ENCODE measurements at places on chromosomes 11 and 22.
A peak's percentile ranks its signal among the peaks of the same experiment; 100 is the strongest.

DNA sequence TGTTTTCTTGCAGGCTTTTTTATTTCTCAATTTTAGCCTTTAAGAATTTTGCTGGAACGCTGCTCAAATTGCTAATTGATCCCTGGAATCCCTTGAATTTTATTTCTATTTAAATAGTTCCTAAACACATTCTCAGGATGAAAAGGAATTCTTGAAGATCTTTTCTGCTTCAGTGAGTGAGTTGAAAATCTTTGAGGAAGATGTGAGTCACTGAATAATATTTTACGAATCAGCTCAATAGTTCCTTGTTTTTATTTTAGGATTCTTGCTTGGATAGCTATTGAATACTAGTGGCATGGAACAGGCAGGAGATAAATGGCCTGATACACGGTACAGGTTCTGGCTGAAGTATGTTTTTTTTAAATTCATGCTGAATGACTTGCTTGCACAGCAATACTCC is 194.6 kb upstream of the CCDC90B start:
- no peak for DNase-seq

DNA sequence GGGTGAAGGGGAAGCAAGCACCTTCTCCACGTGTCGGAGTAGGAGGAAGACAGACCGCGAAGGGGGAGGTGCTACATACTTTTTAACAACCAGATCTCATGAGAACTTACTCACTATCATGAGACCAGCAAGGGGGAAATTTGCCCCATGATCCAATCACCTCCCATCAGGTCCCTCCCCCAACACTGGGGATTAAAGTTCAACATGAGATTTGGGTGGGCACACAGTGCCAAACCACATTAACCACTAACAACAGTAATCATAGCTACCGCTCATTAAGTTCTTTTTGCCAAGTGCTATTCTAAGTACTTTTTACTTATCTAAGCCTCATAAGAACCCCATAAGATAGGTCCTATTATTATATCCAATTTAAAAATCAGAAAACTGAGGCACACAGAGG is 450.5 kb upstream of the DDI1 start:
- no peak for DNase-seq

GRCh38 chr11:28860893-28861292 is 752.7 kb downstream of the METTL15 start:
- no peak for DNase-seq

- DNase-seq: no peak
These were observed 3.6 kb upstream of the MED15 start for GRCh38 chr22:20503816-20504215.

- peak; percentile 64 for DNase-seq
These were observed 27.2 kb upstream of the SMPD1 start for GRCh38 chr11:6362873-6363678.

DNA sequence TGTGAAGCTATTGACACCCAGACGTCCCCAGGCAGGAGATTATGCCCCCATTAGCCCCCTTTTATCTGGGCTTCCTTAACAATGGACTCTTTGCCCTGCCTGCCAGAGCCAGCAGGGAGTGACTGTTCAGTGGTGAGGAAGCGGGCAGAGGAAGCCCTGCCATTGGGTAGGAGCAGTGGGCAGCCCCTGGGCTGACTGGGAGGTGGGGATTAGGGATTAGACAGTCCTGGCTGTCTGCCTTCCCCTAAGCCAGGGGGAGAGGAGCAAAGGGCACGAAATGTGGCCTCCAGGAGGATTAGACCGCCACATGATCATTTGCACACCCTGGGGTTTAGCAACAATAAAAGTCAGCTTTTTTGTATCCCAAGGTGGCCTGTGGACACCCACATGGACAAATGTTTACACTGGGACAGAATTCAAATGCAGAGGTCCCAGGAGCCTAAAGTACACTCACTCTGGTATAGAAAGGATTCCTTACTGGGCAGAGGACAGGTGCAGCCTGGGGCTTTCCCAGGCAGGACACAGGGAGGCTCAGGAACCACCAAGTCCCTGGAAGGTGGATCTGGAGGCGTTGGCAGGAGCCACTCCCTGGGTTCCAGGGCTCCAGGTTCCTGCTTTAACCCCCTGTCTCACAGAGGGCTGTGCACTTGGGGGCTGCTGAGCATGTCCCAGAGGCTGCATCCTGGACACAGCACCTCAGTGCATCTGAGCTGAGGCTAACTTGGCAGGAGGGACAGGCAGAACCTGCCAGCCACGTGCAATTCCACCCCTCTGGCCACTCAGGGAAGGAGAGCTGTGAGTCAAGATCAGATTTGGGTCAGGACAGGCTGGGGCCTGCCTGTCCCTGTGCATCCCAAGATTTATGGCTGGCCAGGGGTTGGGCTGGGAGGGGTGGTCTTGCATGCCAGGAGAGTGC is 2.1 kb downstream of the PNPLA3 start:
- DNase-seq: no peak

GRCh38 chr11:88345408-88345807 is 7.9 kb upstream of the CTSC start:
- DNase-seq: no peak

- no peak for DNase-seq
These were observed 26.1 kb downstream of the GAL start for GRCh38 chr11:68710409-68710808.

DNA sequence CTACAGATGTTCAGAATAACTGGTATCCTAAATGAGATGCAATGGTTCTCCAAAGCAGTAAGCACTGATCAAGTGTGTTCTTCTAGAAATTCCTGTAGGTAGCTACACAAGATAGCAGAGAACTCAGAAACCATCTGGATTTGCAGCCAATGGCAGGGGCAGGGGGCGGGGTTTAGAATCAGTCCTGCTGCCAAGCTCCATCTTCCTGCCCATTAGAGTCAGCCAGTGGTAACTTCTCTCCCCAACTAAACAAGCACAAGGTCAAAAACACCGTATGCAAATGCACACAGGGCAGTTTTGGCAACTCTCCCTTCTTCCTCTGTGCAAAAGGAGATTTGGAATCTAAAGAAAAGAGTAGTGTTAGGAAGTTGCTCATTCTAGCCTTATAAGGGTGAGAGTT is 237.5 kb upstream of the CCDC90B start:
- no peak for DNase-seq

DNA sequence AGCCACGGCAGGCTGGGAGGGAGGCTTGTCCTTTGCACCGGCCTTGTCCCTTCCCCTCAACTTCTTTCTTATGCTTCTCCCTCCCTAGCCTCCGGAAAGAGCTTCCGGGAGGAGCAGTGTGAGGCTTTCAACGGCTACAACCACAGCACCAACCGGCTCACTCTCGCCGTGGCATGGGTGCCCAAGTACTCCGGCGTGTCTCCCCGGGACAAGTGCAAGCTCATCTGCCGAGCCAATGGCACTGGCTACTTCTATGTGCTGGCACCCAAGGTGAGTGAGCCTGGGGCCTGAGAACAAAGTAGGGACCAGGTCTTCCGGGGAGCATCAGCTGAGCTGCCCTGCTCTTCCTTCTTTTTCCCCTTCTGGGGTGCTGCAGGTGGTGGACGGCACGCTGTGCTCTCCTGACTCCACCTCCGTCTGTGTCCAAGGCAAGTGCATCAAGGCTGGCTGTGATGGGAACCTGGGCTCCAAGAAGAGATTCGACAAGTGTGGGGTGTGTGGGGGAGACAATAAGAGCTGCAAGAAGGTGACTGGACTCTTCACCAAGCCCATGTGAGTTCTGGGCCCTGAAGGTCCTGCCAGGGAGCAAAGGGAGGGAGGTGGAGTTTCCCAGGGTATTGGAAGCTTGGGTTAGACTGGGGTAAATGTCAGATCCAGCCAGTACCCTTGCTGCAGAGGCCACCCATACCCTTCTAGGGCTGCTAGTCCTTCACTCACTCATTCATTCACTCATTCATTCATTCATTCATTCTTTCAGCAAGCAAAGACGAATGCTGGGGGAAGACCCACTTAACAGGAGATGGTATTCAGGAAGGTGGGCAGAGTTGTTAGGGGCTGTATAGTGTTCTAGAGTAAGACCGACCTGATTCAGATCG is 22.6 kb downstream of the ADAMTS15 start:
- DNase-seq: no peak

- DNase-seq: no peak
These were observed 62.4 kb downstream of the GAS2 start for GRCh38 chr11:22728600-22729389.

GRCh38 chr11:107856180-107856980 is 2.2 kb downstream of the SLC35F2 start:
- no peak for DNase-seq

DNA sequence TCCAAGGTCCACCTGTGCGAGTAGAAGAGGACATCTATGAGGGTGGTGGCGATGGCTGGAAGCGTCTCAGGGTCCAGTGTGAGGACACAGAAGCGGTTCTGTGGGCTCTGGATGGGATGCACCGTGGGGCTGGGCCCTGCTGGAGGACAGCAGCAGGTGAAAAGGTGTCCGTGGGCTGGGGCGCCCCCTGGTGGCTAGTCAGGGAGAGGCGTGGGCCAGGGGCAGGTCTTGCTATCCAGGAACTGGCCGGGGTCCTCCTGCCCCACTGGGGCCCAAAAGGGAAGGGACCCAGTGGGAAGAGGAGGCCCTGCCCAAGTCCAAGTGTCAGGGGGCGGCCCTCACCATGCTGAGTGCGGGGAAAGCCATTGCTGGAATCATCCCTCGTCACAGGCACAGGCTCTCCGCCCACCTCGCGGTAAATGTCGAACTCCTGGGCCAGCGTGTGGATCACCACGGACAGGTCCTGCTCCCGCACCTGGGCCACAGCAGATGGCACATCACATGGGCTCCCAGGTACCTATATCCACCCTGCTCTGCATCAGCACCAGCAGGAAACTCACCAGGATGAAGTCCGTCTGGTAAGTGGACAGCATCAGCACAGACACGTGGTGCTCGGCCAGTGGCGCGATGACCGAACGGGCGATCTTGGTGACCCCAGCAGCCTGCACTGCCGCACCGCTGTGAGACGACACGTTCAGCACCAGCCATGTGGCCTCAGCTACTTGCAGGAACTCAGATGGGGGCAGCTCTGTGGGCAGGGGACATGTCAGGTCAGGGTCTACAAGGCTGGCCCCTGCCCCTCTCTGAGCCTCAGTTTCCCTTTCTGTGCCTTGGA is 2.3 kb downstream of the CASTOR1 start:
- DNase-seq: peak; percentile 70

- no peak for DNase-seq
These were observed 3.3 kb downstream of the RAB6A start for GRCh38 chr11:73757598-73757997.

DNA sequence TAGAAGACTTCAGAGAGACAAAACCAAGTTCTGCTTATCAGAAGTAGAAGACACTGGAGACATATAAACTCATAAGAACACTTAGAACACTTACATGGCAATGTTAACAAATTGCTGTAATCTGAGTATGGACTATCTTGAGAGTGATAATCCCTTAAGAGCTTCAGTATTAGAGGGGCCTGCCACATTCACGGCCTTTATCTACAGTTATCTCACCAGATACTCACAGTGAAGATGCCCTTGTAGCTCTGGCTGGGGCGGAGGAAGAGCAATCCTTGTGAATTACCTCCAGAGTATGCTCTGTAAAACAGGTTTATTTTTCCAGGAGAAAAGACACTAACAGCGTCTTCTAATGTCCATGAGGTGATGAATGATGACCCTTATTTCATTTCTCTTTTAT is 762.8 kb downstream of the FAM181B start:
- no peak for DNase-seq

DNA sequence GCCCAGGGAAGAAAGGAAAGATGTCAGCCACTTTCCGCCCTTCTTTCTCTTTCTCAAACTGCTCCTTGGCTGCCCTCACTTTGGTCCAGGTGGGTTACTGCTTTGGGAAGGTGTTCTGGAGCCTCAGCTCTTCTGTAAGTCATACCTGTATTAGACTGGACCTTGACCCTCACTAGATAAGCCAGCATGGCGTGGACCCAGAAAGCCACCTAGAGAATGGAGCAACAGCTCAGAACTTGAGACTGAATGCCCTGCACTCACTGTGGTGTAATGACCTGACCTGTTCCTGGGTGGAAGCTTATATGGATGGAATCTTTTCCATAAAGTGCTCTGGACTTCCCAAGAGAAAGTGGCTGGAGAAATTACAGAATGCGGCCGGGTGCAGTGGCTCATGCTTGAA is 15.6 kb downstream of the ACP2 start:
- no peak for DNase-seq

- no peak for DNase-seq
These were observed 1054.7 kb upstream of the CNTN5 start for GRCh38 chr11:97965849-97966646.

- DNase-seq: no peak
These were observed 7.4 kb downstream of the CBX6 start for GRCh38 chr22:38864361-38865191.

DNA sequence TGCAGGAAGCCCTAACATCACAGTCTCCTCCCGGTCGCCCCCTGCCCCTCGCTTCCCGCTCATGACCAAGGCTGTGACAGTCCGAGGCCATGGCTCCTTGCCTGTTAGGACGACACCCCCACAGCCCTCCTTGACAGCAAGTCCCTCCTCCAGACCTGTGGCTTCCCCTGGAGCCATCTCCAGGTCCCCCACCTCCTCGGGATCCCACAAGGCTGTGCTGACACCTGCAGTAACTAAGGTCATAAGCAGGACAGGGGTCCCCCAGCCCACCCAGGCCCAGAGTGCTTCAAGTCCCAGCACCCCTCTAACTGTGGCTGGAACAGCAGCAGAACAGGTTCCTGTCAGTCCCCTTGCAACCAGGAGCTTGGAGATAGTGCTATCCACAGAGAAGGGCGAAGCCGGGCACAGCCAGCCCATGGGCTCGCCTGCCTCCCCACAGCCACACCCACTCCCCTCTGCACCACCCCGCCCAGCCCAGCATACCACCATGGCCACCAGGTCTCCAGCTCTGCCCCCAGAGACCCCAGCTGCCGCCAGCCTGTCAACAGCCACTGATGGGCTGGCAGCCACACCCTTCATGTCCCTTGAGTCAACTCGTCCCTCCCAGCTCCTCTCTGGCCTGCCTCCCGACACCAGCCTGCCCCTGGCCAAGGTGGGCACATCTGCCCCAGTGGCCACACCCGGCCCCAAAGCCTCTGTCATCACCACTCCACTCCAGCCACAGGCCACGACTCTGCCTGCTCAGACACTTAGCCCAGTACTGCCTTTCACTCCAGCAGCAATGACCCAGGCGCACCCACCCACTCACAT is 63.2 kb downstream of the OTOG start:
- no peak for DNase-seq

DNA sequence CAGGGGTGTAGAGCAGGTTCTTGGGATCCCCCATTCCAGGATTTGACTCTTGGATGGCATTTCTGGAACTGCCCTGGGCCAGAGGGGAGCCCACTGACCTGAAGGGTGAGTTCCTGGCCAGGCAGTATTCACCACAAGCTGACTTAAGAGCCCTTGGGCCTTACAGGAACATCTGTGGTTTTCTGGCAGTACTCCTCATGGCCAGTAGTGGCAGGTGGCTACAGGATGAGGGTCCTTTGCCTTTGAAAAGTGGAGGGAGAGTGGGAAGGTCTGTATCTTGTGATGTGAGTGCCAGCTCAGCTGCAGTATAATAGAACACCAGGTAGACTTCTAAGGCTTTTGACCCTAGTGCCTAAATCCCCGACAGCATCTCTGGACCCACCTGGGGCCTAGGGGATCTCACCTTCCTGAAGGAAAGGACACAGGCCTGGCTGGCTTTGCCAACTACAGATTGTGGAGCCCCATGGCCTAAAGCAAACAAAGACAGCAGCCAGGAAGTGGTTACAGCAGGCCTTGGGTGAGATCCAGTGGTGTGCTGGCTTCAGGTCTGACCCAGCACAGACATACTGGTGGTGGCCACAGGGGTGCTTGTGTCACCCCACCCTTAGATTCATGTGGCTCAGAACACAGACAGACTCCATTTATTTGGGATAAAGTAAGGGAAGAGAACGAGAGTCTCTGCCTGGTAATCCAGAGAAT is 9.0 kb downstream of the OR51S1 start:
- DNase-seq: no peak

Data from stimulated activated naive B cell treated with anti-CD40 and anti-IgM and Interleukin-4, amounts not matched to agents 10 μg/mL and 1 μg/mL and 100 μg/mL, for 72 hours (primary cell).